ENCODE measurements at places on chromosomes 3 and 15. TPM values are rescaled to one million over a fixed set of nuclear protein-coding genes. Genes with fewer than 3 reads are reported as not detected.

The RTP1 gene
- total RNA-seq: not detected

The HDC gene
- not detected for total RNA-seq

The ADAMTSL3 gene
- total RNA-seq: 0.17 TPM

The SCN11A gene
- not detected for total RNA-seq

The SENP2 gene
- 27.5 TPM for total RNA-seq

The CNTN3 gene
- total RNA-seq: 29.8 TPM

The CCR3 gene
- total RNA-seq: 0.19 TPM

The SLC2A2 gene
- not detected for total RNA-seq

The CTXND1 gene
- total RNA-seq: not detected

The FEZF2 gene
- not detected for total RNA-seq

The GHSR gene
- not detected for total RNA-seq

The SAMD7 gene
- not detected for total RNA-seq

The GABRG3 gene
- not detected for total RNA-seq

The EPHB1 gene
- total RNA-seq: not detected

The ITGA11 gene
- 0.67 TPM for total RNA-seq

The SOX2 gene
- not detected for total RNA-seq

The NR2C2 gene
- total RNA-seq: 32.7 TPM

The CHCHD6 gene
- 39.9 TPM for total RNA-seq

The SPPL2A gene
- total RNA-seq: 107 TPM

The TMEM212 gene
- total RNA-seq: not detected

The KLHL6 gene
- total RNA-seq: 0.08 TPM

The PTPRG gene
- total RNA-seq: 31.2 TPM

The USP4 gene
- total RNA-seq: 54.6 TPM

The FAM227B gene
- total RNA-seq: 5.0 TPM

The ADAM10 gene
- 163 TPM for total RNA-seq

The CLEC3B gene
- 0.40 TPM for total RNA-seq

The GOLGA8H gene
- total RNA-seq: 0.17 TPM
